Cerebellum (tissue), 4 donors: ENCODE measurements at places on chromosomes 1 and 21. TPM values are rescaled to one million over a fixed set of nuclear protein-coding genes. Genes with fewer than 3 reads are reported as not detected.

GRCh38 chr1:39981945-39982344 lies 27.0 kb downstream of the MFSD2A start:
- peak; percentile 75 for DNase-seq

DNA sequence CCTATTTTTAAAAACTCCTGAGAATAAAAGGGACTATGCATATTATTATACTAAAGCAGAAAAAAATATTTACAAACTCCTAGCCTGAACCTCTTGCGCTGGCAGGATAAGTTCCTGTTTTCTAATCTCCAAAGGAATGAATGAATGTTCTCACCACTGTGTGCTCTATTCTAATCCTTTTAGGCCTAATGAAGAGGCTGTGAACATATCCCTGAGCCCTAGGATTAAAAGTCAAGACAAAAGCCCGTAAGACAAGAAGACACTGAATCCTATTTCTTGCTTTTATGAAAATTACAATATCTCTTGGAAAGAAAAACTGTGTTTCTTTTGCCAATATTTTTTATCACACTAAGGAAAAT lies 317.5 kb downstream of the HHAT start:
- no peak for DNase-seq

DNA sequence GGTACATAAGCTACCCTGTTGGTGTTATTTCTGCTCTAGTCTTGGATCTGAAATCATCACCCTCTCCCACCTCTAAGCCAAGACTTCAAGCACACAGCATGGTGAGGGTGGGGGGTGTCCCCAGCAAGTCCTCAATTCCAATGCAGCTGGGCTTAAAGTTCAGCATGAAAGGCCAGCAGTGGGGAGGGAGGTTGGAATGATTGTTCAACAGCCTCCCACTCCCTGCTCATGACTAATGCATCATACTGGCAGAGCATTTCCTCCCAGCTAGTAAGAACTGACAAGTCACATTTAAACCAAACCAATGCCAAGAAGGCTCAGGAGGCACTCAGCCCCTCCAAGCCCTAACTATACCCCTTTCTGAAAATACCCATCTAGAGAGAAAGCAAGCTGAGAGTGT lies 50.1 kb downstream of the TIAM1 start:
- DNase-seq = no peak

GRCh38 chr1:208134491-208134890 lies 109.7 kb downstream of the PLXNA2 start:
- DNase-seq = peak; percentile 44

The GBP6 gene
- 0.73 TPM for total RNA-seq

The RHD gene
- total RNA-seq = 0.64 TPM

The KCNE2 gene
- 0.45 TPM for total RNA-seq

DNA sequence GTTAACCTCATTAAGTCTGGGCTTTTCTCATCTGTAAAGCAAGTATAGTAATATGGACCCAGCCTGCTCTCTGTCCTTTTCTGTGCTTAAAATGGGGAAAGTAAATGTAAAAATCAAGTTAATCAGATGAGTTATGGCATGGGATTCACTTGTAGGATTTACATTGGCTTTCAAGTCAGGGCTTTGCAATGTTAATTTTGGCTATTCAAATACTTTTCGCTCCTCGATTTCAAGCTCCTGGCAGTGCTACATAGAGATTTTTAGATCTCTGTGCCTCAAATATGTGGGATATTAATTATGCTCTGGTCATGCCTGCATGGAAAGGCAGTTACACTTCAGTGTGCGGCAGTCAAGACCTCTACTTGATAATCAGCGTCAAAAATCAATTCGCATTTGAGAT lies 709.8 kb downstream of the LTN1 start:
- DNase-seq = no peak

DNA sequence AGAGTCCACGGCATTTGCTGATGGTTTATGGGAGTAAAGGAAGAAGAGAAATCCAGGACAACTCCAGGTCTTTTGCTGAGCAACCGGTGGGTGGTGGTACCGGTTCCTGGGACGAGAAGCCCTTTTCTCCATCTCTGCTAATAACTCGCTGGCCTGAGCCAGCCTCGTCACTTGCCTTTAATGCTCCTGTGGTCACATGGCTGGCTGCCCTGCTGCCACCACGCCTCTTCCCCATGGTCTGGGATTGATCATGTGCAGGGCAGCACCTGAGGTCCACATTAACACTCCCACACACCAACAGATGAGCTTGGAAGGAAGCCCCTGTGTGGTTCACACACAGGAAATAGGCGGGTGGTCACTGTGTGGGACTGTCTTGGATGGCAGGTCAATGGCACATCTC lies 10.3 kb upstream of the ETS2 start:
- no peak for DNase-seq

The IL6R gene
- 4.7 TPM for total RNA-seq

The KRTAP21-2 gene
- total RNA-seq = not detected

- DNase-seq = no peak
Measured at GRCh38 chr1:159089184-159089791, 12.7 kb upstream of the AIM2 start.

DNA sequence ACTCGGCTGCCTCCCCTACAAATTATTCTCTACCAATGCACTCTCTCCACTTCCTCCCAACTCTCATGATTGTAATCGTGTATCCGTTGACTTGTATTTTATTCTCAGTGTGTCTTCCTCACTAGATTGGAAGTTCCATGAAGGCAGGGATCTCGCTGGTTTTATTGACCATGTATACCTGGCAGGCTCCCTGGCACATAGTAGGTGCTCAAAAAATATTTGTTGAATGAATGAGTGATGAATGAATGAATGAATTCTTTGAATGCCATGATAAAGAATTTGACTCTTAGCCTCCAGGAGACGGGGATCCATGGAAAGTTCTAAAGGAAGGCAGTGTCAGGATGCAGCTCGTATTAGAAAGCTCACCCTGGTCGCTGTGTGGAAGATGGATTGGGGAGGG lies 28.8 kb upstream of the WASF2 start:
- no peak for DNase-seq

The CDCA8 gene
- 3.6 TPM for total RNA-seq

GRCh38 chr1:14254251-14254650 lies 344.2 kb upstream of the KAZN start:
- DNase-seq = no peak

The MEX3A gene
- total RNA-seq = 49.8 TPM

GRCh38 chr1:21539933-21540332 lies 30.7 kb downstream of the ALPL start:
- peak; percentile 57 for DNase-seq

DNA sequence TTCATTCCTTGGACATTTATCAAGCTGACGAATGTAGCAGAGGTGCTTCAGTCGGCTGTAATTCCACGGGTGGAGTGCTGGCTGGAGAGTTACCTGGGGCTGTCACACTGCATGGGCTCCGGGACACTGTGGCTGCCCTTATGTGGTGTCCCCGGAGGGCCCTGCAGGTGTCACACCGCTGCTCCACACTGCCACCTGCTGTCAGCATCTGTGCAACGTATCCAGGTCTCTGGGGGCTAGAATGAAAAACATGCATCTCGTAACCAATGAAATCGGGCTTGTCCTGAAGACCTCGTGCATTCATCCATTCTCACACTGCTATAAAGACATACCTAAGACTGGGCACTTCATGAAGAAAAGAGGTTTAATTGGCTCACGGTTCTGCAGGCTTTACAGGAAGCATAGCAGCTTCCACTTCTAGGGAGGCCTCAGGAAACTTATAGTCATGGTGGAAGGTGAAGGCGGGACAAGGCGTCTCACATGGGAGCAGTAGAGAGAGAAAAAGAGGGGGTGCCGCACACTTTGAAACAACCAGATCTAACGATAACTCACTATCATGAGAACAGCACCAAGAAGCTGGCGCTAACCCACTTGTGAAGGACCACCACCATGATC lies 46.7 kb upstream of the PCBP3 start:
- DNase-seq = peak; percentile 41

The PMVK gene
- total RNA-seq = 7.8 TPM

- peak; percentile 81 for DNase-seq
Measured at GRCh38 chr1:35568975-35569395, 4.1 kb upstream of the TFAP2E start.

GRCh38 chr21:18705971-18706370 lies 302.4 kb upstream of the TMPRSS15 start:
- no peak for DNase-seq

The OR10K2 gene
- total RNA-seq = not detected

GRCh38 chr1:88650676-88651418 lies 33.2 kb upstream of the PKN2 start:
- DNase-seq = no peak

The SPRR2A gene
- total RNA-seq = not detected

The SLC22A15 gene
- total RNA-seq = 32.8 TPM

The KLHDC7A gene
- total RNA-seq = not detected

The GJA5 gene
- 2.1 TPM for total RNA-seq

DNA sequence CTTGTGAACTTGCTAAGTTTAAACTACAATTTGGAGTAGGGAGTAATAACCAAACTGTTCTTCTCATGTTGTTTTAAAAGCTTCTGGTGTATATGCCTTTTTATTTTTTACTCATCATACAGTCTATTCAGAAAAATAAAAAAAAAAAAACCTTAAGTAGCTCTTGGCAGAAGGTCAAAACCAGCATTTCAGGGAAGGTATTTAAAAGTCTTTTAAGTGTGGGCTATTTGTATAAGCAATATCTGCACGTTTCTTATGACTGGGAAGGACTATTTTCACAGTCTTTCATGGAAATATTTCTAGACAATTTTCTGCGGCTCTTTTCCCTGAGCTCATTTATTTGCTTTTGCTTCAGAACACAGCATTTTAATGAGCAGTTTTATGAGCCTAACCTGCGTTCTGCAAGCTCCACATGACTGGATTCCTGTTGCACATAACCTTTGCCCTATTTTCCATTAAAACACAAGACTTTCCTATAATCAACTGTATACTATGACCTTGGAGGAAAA lies 60.9 kb upstream of the C1orf105 start:
- DNase-seq = no peak

DNA sequence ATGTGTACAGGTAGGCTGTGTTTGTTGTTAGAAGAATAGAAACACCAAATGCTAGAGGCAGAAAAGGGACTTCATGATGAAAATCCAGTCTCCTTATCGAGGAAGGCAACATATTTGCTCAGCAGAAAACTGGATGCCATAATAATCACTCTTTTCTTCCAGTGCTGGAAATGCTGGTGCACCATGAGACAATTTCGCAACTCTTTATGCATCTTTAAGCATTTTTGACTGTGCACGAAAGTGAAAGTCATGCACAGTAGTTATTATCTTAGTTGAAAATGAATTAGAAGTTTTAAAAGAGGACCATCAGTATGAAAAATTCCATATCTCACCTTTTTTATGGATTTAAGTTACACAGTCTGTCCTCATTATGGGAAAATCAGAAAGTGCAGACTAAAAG lies 29.1 kb downstream of the SMYD2 start:
- no peak for DNase-seq

GRCh38 chr1:222010306-222010705 lies 268.4 kb upstream of the DUSP10 start:
- DNase-seq = no peak

DNA sequence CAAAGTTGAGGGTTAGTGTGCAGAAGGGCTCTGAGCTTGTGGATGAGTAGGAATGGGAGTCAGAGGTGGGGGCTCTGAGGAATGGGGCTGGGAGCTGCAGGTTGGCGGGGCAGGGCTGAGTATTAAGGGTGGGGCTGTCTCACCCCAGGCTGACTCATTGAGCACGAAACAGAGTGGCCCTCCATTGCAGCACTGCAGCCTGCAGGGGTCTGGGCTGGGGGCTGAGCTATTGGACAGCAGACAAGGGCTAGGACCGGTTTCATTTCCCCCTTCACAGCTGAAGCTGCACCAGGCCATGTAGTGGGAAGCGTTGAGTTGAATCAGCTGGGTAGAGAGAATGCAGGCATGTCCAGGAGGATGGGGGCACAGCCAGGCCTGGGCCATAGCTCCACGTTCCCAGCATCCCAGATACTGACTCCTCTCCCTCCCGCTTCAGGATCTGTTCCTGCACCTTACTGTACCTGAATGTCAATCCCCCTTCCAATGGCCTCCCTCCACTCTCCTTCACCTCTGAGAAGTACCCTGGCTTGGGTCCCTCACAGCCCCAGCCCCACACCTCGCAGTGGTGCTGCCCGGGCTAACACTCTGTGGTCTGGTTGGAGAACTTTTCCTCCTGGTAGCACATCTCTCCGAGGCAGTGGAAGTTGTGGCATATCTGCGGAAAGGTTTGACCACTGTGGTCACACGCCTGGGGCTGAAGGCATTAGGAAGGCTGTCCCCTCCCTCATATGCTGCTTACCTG lies 4.4 kb upstream of the INPP5B start:
- no peak for DNase-seq

GRCh38 chr1:65049941-65050713 lies 83.8 kb upstream of the JAK1 start:
- no peak for DNase-seq

The STUM gene
- 24.0 TPM for total RNA-seq

DNA sequence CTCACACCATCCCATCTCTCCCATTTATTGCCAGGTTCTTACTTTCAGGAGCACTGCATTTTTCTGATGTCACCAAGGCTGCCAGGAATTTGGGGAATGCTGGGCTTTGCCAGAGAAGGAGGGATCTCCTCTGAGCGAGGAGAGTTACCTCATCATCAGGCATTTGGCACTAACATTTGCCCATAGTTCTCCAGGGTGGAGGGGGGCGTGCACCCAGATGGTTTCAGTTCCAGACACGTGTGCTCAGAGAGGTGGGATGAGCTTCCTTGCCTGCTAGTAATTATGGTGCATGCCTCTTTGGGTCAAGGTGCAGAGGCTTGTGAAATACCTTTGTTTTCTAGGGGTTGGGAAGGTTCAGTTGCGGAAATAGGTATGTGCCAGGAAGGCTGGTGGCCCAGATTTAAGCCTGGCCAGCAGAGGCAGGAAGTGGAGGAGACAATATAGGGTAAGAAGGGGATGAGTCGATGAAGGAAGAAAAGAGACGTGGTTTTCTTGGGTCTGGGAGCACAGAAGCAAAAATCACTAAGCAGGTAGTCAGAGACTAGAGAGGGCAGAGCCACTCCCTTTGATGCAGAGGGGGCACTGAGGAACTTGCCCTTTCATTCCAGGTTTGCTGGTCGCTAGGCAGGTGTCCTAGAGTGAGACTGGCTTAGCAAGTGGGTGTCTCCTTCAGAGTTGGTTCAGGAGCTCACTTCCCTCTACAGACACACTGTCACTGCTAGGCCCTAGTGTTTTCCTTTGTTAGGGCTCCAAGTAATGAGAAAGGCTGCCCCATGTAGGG lies 7.2 kb downstream of the TUFT1 start:
- no peak for DNase-seq

The LCE1C gene
- total RNA-seq = not detected

GRCh38 chr21:39311164-39311563 lies 2.3 kb downstream of the BRWD1 start:
- DNase-seq = no peak

- DNase-seq = no peak
Measured at GRCh38 chr1:160625321-160625720, 21.5 kb downstream of the SLAMF1 start.

The SLC9C2 gene
- 3.3 TPM for total RNA-seq

The FOXD2 gene
- 0.18 TPM for total RNA-seq

The BCAR3 gene
- 8.5 TPM for total RNA-seq
